ENCODE measurements at places on chromosomes 6 and 20.

GRCh38 chr6:167560673-167561569 is 236.0 kb downstream of the TTLL2 start:
- no peak for DNase-seq

DNA sequence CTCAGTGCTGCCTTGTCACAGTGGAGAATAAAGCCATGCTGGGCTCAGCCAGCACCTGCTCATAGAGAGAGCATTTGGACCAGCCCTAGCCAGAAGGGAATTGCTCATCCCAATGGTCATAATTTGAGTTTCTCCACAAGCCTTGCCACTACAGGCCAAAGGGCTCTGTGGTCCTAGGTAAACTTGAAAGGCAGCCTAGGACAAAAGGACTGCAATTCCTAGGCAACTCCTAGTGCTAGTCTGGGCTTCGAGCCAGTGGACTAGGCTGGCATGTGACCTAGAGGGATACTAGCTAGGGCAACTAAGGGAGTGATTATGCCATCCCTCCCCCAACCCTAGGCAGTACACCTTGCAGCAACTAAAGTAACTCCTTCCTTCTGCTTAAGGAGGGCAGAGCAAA is 516.2 kb downstream of the BCKDHB start:
- no peak for DNase-seq

DNA sequence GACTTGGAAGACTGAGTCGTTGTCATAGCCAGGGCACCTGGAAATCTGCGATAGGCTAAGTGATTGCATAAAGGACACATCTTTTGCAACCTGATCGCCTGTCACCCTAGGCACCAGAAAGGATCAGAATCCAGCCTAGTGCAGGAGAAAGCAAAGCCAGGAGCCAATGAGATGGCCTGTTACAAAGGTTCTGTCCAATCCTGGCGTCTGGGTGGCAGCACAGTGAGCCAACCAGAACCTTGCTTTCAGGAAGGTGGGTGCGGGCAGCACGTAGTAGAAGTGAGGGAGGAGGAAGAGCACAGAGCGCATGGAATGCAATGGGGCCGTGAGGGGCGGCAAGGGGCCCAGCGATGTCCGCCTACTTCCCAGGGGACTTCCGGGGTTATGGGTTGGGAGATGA is 120.4 kb upstream of the GGTLC1 start:
- no peak for DNase-seq

DNA sequence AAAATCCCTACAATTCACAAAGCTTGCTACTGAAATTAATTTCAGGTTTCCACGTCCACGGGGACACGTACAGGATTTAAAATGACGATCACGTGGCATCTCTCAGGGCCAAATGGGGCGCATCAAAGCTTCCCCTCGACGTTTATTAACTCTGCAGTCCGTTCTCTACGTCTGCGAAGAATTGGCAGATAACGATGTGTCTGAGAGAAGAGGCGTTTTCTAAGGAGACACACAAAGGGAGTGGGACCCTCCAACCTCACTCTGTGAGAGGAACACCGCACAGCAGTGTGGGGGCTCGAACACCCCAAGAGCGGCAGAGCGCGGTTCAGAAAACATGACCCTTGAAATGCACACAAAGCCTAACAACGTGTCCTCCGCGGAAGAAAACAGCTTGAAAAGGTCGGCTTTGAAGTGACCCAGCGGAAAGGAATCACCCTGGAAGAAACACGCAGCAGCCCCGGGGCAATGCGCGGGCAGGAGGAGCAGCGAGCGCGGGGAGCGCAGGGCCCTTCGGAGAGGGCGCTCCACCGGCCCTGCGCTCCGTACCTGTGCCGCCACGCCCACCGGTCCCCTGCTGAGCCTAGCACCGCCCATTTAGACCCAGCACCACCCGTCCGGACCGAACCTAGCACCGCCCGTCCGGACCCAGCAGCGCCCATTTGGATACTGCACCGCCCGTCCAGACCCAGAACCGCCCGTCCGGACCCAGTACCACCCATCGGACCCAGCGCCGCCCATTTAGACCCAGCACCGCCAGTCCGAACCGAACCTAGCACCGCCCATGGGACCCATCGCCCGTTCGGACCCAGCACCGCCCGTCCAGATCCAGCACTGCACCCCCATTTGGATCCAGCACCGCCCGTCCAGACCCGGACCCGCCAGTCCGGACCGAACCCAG is 1.1 kb upstream of the AFDN start:
- peak; percentile 47 for DNase-seq

GRCh38 chr6:36571122-36572043 is 22.8 kb upstream of the SRSF3 start:
- no peak for DNase-seq

- no peak for DNase-seq
Measured at GRCh38 chr6:13046084-13046483, 282.3 kb downstream of the TBC1D7 start.

GRCh38 chr6:119594907-119595306 is 245.3 kb upstream of the MAN1A1 start:
- no peak for DNase-seq

DNA sequence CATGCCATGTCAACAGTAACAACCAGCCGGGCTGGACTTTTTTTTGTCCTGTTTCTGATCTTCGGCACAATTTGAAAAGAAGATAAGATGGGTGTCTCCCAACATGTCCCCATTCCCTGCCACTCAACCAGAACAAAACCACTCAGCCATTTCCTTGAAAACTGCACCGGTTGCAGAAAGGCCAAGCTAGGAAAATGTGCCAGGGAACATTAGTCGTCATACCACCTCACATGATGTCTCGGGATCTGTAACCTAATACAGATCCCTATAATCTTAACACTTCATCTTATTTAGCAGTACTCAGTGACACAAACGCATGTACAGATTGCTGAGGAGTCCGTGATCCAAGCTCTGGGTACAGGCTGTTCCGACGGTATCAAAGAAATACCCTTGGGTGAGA is 46.5 kb downstream of the ALDH8A1 start:
- DNase-seq, result no peak

- DNase-seq, result peak; percentile 70
Measured at GRCh38 chr20:45823949-45824835, 2.9 kb downstream of the TNNC2 start.

DNA sequence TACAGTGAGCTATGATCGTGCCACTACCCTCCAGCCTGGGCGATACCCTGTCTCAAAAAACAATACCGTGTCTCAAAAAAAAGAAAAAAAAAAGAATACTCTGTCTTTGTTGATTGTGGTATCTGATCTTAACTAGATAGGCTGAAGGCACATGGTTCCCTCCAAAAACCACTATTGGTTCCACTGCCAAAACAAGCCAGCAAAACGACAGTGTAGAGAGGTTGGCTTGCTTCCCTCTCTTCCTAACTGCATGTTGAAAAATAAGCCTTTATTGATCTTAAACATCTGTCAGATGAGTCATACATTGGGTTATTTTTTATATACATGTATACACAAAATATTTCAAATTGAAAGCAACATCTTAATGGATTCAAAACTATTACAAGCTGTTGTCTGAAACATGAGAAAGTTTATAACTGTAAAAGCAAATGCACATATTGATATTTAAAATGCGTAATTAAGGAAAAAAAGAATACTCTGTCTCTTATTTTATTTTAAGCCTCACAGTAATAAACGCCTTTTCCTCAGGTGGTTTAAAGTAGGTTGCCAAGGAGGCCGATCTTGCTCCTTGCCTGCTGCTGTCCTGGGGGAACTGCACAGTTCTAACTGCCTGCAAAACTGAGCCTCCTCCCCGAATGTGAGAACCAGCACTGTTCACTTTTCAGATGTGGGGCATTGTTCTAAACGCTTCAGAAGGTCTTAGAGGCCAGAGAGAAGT is 7.0 kb upstream of the NINL start:
- DNase-seq, result no peak

GRCh38 chr6:21747441-21747840 is 153.9 kb downstream of the SOX4 start:
- DNase-seq, result no peak

DNA sequence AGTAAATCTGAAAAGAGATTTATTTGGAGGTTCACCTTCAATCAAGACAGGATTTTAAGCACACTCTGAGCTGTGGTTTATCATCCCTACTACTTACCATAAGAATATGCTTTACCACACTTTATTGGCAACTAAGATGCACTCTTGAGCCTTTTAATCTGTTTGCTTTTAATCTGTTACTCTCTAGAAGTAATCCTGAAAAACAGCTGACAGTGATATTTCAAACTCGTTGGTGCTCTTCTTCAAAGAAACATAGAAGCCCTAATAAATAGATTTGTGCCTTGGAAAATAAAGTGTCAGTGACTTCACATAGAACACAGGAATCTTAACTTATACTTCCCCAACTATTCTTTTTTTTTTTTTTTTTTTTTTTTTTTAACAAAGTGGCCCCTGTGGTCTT is 102.9 kb downstream of the HIVEP1 start:
- no peak for DNase-seq

DNA sequence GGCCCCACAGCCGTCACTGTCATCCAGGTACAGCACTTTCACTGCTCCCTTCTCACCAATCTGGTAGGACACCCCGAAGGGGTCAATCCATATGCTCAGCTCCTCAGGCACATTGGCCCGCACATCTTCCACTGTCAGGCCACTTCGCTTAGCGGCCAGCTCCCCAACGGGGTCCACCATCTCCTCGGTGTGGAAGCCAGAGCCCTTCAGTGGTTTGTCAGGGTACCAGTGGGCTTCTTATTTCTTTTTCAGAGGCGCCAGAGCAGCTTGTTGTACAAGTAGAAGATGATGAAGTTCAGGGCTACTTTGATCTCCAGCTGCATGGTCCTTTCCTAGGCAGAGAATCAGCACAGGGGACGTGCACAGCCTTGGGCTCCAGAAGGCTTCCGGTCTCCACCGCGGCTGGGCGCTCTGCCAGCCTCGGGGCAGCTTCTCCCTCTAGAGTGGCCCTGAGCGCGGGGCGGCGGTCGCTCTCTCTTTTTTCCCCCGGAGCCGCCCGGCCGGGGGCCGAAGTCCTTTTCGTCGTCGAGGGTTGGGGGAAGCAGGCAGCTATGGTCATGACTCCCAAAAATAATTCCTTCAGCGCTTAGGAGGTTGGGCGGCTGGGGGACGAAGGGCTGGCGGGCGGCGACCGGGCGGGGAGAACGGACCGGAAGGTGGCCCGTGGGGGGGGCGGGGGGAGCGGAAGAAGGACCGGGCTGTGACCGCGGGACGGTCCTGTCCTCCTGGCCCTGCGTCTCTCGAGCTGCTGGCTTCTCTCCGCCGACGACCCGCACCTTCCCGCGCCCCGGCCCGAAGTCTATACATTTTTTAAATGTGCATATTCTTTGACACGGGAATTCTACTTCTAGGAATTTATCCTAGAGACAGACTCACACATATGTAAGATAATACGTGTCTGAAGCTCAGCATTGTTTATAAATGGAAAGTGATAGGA is 6.5 kb upstream of the ZSCAN9 start:
- DNase-seq, result peak; percentile 45

- DNase-seq, result no peak
Measured at GRCh38 chr6:154402081-154402780, 45.6 kb upstream of the IPCEF1 start.

- no peak for DNase-seq
Measured at GRCh38 chr6:12381587-12381986, 91.4 kb downstream of the EDN1 start.

- no peak for DNase-seq
Measured at GRCh38 chr6:130043344-130043743, 25.0 kb downstream of the L3MBTL3 start.

- no peak for DNase-seq
Measured at GRCh38 chr6:160678230-160678629, 14.2 kb upstream of the LPA start.

DNA sequence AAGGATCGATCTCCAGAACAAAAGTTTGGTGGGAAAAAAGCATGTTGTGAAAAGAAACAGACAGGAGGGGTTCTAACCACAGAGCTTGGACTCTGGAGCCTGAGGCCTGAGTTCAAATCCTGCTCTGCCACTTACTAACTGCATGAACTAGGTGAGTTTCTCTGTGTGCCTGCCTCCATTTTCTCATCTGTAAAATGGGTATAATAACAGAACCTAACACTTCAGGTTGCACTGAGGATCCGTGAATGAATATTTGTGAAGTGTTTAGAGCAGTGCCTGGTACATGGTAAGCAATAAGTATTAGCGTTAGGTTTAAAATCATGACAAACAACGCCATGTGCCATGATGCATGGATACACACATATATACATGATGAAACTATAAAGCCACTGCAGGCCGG is 36.6 kb downstream of the TTLL9 start:
- DNase-seq, result no peak

DNA sequence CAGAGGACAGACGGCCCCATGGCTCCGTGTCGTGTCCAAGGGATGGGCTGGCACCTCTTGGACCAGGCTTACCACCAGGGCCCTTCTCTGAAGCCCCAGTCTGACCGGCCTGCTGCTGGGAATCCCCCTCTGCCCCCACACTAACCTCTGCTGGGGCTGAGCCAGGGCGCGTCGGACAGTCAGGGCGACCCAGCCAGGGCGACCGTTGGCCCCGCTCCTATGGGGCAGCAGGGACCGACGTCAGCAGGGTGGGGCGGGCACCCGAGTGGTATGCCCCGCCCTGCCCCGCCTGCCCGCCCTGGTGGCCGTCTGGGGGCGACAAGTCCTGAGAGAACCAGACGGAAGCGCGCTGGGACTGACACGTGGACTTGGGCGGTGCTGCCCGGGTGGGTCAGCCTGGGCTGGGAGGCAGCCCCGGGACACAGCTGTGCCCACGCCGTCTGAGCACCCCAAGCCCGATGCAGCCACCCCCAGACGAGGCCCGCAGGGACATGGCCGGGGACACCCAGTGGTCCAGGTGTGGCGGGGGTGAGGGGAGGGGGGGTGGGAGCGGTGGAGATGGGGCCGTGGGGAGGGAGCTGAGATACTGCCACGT is at the start of gene SLC17A9:
SLC17A9 (plus strand) TSS at position 337 of the 595 bp plus-strand sequence; CDS start at position 459, 122 bp downstream.
- DNase-seq, result peak; percentile 66

DNA sequence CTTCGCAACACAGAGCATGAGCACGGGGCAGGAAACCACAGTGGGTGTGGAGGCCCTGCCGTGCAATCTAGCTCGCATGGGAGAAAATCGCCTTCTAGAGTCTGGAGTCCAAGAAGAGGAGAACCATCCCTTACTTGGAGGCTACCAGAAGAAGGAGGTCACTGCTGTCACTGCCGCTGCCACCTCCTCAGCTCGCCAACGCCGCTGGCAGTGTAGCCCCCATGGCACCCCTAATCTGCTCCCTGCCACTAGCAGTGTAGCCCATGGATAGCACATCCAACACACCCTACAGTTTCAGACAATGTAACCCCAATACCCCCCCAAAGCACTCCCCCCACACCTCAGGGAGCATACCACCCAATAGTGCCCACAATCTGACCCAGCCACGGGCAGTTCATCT is 438.0 kb upstream of the ZNF337 start:
- no peak for DNase-seq

DNA sequence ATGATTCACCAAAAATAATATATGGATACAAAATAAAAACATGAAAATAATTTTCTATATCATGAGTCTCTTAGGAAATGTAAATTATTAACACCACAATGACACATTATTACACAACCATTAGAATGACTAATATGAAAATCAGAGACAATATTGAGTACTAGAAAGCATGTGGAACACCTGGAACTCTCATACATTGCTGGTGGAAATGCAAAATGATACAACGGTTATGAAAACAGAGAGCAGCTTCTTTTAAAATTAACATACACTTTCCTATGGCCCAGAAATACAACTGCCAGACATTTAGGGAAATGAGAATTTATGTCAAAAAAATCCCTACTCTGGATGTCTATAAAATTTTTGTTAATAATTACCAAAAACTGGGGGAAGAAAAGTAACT is 853.3 kb upstream of the MAN1A1 start:
- DNase-seq, result no peak

- no peak for DNase-seq
Measured at GRCh38 chr20:11311659-11312224, 606.0 kb upstream of the BTBD3 start.

- DNase-seq, result no peak
Measured at GRCh38 chr6:170212956-170213636, 77.8 kb downstream of the DLL1 start.

Measured in activated CD4-positive, alpha-beta T cell treated with anti-CD3 and anti-CD28 coated beads for 48 hours (primary cell).